ENCODE measurements at places on chromosomes 13 and 19. TPM values are rescaled to one million over a fixed set of nuclear protein-coding genes. Genes with fewer than 3 reads are reported as not detected.

DNA sequence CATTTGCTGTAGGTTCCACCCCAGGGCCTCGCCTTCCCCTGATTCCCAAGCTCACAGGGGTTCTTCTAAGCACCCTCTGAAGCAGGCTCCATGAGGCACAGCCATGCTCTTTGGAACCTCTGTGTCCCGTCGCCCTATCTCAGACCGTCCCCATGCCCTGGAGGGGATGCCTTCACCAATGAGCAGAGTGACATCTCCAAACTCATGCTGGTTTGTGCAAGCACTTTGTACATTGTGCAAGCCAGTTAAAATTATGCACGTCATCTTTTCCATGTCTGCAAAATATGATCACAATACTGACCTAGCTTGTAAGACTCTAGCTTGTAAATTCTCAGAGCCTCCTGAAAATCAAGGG is 46.5 kb upstream of the RAP2A start:
- H3K4me3 ChIP-seq = no peak overlapping the region
- peaks cover 5% of the 10 kb centered on the region for H3K4me1 ChIP-seq
- peaks cover 44% of the 10 kb centered on the region for H3K36me3 ChIP-seq

DNA sequence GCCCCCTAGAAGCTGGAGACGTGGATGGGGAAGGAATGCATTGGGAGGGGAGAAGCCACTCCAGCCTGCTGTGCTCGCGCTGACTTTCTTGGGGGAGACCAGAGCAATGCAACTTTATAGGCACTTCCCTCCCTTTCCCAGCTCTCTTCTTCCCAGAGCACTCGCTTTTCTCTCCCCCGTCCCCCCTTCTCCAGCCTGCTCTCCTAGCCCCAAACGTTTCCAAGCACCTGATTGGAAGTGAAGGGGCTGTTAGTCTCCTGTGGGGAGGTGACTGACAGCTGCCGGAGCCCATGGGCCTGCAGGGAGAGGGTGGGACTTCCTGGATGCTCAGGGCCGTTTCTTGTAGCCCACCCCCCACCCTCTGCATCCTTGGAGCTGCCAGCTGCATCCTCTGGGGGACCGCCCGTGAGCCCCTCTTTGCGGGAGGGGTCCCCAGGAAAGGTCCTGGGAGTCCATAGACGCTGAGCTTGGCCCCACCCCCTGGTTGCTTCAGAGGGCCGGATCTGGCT is 2.5 kb downstream of the HDGFL2 start:
- H3K4me3 ChIP-seq = peak overlapping the region; percentile 93
- H3K36me3 ChIP-seq = peaks cover 15% of the 10 kb centered on the region
- no peak overlapping the region for H3K27ac ChIP-seq
- H3K27me3 ChIP-seq = no peaks in the 10 kb centered on the region

DNA sequence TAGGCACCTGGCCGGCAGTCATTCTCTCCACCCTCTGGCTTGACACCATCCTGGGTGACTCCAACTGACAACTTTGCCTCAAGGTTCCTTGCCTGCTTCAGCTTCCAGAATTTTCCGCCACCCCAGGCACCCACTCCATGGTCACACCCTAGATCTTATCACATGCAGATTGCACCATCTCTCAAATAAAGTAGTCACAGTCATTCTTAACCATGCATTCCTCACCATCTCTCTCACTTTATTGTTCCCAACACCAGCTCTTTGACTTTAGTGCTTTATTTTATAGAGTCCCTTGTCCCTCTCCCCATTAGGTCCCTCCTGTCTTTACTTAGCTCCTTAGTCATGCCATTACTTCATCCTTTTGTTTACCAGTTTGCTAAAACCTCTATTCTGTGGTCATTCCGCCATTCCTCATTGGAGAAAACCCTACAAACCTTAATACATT is 351.7 kb downstream of the SPRY2 start:
- H3K36me3 ChIP-seq = no peaks in the 10 kb centered on the region
- peaks cover 14% of the 10 kb centered on the region for H3K4me1 ChIP-seq
- DNase-seq = no peak
- H3K27me3 ChIP-seq = no peaks in the 10 kb centered on the region

GRCh38 chr19:33434886-33435705 is 61.6 kb downstream of the CEBPG start:
- H3K4me1 ChIP-seq = no peaks in the 10 kb centered on the region
- H3K27ac ChIP-seq = no peak overlapping the region
- H3K4me3 ChIP-seq = no peak overlapping the region
- H3K36me3 ChIP-seq = no peaks in the 10 kb centered on the region
- H3K27me3 ChIP-seq = no peaks in the 10 kb centered on the region
- no peak for DNase-seq

DNA sequence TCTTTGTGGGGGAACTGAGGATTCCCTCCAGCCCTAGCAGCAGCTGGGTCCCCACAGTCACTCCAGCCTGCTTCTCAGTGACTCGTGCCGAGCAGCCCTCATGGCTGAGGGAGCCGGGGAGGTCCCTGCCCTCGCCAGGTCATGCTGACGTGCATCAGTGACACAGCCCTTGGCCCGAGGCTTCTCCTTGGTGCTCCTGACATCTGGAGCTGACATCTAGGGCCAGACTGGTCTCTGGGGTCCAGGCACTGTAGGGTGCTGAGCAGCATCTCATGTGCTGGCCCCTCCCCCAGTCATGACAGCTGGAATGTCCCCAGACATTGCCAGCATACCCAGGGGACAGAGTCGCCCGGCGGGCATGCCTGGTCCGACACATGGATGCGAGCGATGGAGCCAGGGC is 14.4 kb downstream of the COMP start:
- no peak overlapping the region for H3K27ac ChIP-seq
- H3K4me1 ChIP-seq = peaks cover 12% of the 10 kb centered on the region
- no peak for DNase-seq
- H3K36me3 ChIP-seq = no peaks in the 10 kb centered on the region

- H3K36me3 ChIP-seq = no peaks in the 10 kb centered on the region
- DNase-seq = no peak
- H3K4me1 ChIP-seq = no peaks in the 10 kb centered on the region
- H3K27ac ChIP-seq = no peak overlapping the region
Measured at GRCh38 chr19:6999933-7000332, 21.3 kb downstream of the MBD3L2B start.

DNA sequence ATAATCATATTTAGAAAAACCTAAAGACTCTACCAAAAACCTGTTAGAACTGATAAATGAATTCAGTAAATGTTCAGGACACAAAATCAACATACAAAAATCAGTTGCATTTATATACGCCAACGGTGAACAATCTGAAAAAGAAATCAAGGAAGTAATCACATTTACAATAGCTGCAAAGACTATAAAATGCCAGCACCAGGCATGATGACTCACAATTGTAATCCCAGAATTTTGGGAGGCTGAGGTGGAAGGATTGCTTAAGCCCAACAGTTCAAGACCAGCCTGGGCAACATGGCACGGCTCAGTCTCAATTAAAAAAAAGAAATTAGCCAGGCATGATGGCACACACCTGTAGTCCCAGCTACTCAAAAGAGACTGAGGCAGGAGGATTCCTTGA is 7.0 kb downstream of the ZNF562 start:
- DNase-seq = no peak
- H3K27me3 ChIP-seq = no peaks in the 10 kb centered on the region
- H3K36me3 ChIP-seq = peaks cover 84% of the 10 kb centered on the region
- no peak overlapping the region for H3K4me3 ChIP-seq
- H3K27ac ChIP-seq = no peak overlapping the region

DNA sequence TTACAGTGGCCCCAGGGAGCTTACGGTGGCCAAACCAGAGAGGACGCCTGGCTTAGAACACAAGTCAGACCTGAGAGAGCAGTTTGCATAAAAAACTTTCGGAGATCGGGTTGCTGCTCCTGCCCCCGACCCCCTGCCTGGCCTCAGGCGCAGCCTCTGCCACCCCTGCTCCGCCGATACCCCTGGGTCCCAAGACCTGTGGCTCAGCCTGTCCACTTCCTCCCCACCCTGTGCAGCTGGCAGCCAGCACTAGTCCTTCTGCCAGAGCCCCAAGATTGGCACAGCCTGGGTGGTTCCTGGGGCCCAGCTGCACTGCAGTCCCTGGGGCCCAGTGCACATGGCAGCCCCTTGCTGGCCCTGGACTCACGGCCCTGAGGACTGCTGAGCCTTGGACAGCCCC is 56.2 kb upstream of the SOX1 start:
- H3K36me3 ChIP-seq = no peaks in the 10 kb centered on the region
- no peak for DNase-seq
- H3K27me3 ChIP-seq = no peaks in the 10 kb centered on the region
- H3K27ac ChIP-seq = no peak overlapping the region
- H3K4me3 ChIP-seq = no peak overlapping the region

DNA sequence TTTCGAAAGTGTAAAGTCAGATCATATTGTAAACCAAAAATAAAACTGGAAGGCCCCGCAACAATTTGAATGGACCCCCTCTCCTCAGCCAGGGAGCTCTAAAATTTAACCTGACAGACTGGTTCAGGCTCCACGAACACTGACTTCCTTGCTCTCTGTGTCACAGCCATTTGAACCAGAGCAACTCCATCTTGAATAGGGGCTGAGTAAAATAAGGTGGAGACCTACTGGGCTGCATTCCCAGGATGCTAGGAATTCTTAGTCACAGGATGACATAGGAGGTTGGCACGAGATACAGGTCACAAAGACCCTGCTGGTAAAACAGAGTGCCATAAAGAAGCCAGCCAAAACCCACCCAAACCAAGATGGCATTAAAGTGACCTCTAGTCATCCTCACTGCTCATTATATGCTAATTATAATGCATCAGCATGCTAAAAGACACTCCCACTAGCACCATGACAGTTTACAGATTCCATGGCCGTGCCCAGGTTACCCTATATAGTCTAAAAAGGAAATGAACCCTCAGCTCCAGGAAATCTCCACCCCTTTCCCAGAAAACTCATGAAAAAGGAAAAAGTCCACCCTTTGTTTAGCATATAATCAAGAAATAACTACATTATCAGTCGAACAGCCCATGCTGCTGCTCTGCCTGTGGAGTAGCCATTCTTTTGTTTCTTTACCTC is 43.1 kb downstream of the RFXAP start:
- no peaks in the 10 kb centered on the region for H3K4me1 ChIP-seq
- H3K4me3 ChIP-seq = no peak overlapping the region
- no peaks in the 10 kb centered on the region for H3K27me3 ChIP-seq
- DNase-seq = no peak
- peaks cover 12% of the 10 kb centered on the region for H3K36me3 ChIP-seq

GPC5 gene
- total RNA-seq = not detected

PSG2 gene
- not detected for total RNA-seq
